ENCODE measurements at places on chromosomes 3 and 15.

- DNase-seq = no peak
Observed at GRCh38 chr15:73792415-73792814, 39.3 kb upstream of the INSYN1 start.

DNA sequence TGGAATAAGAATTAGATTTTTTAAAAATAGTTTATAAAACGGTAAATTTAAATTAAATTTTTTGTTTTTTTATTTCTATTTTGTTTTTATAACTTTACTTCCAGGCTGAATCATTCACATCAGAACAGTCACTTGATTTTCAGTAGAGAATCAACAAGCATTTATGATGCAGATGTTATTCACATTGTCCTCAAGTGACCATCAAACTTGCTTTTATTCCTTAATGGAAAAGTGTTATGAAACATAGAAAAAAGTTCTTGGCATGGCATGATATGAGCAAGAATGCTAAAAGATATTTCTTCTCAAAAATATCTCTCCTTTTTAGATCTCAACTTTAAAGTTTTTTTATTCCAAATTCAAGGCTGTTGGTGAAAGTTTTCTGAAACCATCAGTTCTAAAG, 70.9 kb upstream of the TGFBR2 start:
- no peak for DNase-seq

GRCh38 chr3:133568294-133569014, 5.0 kb upstream of the CDV3 start:
- no peak for DNase-seq

DNA sequence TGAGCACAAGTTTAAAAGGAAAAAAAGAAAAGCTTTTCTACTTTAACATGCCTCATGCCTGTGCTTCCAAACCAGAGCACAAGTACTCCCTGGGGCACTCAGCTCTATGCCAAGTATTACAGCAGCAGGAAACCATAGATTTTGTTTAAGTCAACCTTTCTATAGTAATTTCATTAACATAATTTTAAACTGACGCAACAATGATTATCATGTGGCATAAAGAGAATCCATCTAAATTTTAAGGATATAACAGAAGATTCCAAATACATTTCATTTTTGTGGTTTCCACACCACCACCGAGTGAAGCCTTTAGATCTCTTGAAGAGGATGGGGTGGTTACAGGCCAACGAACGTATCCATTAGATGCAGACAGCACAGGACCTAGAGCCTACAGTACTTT, 112.1 kb downstream of the TNIK start:
- DNase-seq = no peak

Measured in GM12891 (cell line).